ENCODE measurements at places on chromosomes 11 and 22.

GRCh38 chr11:19220903-19221724, 19.3 kb upstream of the CSRP3 start:
- no peak for DNase-seq

DNA sequence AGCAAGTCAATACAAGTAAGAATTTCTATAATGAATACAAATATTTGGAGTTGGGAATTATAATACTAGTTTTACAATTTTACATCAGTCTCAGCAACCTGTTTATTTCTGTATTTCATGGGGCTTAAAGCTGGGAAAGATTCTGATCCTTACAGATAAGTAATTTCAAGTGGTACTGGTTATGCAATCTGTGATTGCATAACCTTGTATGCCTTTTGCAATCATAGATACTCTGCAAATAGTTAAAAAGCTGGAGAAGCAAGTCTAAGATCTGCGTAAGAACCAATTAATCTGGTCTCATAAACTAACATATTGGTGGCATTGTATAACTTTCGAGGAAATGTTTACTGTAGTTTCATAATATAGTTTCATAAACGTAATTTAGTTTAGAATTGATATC, 198.3 kb upstream of the PGR start:
- no peak for DNase-seq

- no peak for DNase-seq
Observed at GRCh38 chr11:66287889-66288670, 863 bp downstream of the YIF1A start.

DNA sequence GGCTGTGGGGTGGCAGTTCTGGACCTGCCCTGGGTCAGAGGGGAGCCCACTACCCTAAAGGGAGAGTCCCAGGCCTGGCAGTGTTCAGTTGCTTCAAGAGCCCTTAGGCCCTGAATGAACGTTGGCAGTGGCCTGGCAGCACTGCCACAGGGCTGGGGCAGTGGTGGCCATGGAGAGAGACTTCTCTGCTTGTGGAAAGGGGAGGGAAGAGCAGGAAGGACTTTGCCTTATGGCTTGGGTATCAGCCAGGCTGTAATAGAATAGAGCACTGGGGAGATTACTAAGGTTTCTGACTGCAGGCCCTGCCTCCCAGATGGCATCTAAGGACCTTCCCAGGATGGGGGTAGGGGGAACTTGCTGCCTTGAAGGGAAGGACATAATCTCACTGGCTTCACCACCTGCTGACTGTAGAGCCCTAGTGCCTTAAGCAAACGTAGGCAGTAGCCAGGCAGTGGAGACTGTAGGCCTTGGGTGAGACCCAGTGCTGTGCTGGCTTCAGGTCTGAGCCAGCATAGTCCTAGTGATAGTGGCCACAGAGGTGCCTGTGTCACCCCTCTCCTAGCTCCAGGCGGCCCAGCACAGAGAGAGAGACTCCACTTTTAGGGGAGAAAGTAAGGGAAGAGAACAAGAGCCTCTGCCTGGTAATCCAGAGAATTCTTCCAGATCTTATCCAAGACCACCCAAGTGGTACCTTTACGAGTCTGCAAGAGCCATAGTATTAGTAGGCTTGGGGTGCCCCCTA, 27.6 kb downstream of the PLA2G6 start:
- DNase-seq = no peak

DNA sequence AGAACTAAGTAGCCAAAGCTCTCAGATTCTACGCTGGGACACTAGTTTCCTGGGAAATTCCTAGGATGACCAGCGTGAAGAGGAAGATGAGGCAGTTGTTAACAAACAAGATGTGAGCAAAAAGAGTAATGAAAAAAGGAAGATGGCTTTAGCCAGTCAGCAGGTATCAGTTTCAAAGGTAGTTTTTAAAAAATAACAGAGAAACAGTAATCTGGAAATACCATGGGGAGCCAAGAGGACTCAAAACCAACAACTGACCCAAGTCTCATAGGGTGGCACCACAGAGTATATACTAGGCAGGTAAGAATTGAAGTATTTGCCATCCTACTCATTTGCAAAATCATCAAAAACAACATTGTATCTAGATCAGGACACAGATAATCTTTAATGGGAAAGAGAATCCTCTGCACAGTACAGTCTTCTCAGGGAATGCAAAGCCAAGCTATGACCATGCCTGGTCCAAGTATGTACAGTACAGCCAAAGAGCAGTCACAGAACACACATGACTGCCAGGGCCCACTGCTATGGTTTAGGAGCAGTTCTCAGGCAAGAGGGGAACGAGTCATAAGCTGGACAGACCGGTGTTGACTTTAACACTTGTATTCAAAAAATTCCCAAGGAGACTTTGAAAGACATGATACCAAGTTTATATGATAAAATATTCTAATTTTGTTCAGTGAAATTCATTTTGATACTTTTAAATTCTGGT, 20.6 kb downstream of the MSANTD4 start:
- DNase-seq = no peak

DNA sequence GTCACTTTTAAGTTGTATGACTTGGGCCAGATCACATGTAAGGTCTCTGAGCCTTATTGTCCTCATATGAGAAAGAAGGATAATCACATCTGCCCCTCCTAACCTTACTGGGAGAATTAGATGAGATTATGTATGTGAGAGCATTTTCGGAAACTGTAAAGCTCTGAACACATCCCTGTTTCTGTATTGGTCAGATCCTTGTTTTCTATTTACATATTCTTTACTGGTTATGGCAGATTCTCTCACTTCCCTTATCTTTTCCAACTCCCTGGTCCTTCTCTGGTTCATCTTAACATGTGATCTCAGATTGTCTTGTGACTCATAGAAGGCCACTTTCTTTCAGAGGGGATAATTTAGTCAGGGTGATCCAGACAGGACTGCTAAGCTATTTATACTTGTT, 41.8 kb downstream of the CCDC81 start:
- no peak for DNase-seq

- no peak for DNase-seq
Observed at GRCh38 chr11:121553389-121553788, 100.6 kb upstream of the SORL1-AS1 start.

GRCh38 chr11:67022341-67022933, 497 bp upstream of the SYT12 start:
- no peak for DNase-seq

DNA sequence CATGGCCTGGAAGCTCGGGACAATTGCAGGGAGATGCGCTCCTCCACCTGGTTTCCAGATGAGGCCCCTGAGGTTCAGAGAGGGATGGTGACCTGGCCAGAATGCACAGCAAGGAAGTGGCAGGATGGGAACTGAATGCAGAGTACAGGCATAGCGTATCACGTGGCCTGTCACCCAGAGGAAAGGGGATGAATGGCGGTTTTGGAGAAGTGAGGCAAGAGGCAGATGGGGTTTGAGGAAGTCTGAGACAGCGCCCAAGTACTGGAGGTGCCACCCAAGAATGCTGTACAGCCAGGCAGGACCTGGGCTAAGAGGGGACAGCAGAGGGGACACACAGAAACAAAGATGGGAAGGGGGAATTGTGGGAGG, 4.9 kb downstream of the RAB3IL1 start:
- no peak for DNase-seq

DNA sequence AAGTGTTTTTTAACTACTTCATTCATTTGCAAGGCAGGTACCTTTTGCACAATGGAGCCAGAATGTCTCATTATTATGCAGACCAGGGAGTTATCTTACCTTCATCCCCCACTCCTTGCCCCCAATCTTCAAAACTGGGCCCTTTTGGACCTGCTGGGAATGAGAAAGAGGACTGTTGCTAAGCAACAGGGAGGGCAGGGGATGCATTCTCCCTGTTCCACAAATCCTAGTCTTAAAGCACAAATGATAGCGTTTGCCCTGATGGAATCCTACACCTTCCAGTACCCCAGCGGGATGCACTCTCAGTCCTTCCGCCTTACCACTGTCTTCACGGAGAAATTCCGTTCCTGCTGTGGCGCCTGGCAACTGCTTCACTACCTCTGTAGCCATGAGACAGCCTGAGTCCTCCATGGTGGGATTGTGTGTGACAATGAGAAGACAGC, 4.1 kb upstream of the KCNJ1 start:
- no peak for DNase-seq

GRCh38 chr11:103086461-103086860, 5.5 kb downstream of the DCUN1D5 start:
- DNase-seq = no peak

- DNase-seq = no peak
Observed at GRCh38 chr22:24011735-24012068, 598 bp downstream of the CABIN1 start.

- DNase-seq = no peak
Observed at GRCh38 chr22:23533328-23533762, 46.7 kb downstream of the IGLL1 start.

DNA sequence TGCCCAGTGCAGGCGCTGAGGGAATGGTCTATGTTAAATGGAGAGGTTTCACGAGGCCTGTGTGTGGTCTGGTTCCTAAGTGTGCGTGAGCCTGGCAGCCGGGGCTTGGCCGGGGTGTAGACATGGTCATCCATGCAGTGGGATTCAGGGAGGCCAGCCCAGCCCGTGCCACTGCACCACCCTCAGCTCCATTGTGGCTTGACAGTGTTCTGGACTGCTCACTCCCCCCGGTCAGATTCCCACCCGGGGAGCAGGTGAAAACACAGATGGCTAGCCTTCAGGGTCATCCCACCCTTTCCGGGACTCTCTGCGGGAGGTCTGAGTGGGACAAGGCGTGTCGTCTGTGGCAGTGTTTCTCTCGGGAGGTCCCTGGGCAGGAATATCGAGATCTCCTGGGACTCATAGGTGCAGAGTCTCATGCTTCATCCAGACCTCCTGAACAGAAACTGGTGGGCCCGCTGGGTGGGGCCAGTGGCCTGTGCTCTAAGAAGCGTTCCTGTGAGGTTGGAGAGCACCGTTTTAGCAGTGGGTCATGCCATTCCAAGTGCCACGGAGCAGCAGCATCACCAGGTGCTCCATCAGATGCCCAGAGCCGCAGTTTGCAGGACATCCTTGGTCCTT, 52.3 kb downstream of the ST14 start:
- no peak for DNase-seq

GRCh38 chr11:5684646-5685362, at the start of gene TRIM5:
Gene TRIM5 (minus strand): TSS chr11:5685074. CDS start chr11:5680177, 4,897 bp downstream.
- peak; percentile 93 for DNase-seq

- no peak for DNase-seq
Observed at GRCh38 chr11:64285885-64286800, 495 bp downstream of the GPR137 start.

GRCh38 chr22:33806191-33806590, 114.1 kb downstream of the LARGE1 start:
- no peak for DNase-seq

DNA sequence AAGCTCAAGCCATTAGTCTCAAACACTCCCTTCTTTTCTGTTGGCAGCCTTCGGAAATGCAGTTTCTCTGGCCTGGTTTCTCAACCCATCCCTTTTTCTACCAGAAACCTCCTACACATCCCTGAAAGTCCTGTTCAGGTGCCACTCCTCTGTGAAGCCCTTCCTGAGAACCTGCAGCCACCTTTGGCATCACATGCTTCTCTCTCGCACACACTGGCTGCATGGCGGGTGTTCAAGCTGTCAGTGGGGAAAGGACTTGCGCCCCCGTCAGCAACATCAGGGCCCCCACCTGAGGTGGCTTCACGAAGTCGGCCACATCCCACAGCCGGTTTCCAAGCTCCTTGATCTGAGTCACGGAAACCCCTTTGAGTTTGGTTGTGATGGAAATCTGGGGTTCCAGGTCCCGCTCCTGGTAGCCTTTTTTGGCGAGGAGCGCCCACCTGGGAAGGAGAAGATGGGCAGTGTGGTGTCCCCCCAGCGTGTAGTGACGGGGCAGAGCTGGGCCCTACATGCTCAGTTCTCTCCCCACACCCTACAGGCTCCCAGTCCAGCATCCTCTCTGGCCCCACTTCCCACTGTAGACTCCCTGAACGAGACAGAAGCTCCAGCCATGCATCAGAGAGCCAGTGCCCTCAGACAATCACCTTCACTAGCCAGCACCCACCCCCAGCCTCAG, 1.7 kb upstream of the LRRC74B start:
- no peak for DNase-seq

GRCh38 chr11:66879583-66879982, 22.7 kb downstream of the LRFN4 start:
- no peak for DNase-seq

GRCh38 chr11:27718346-27718862, 18.1 kb upstream of the BDNF start:
- no peak for DNase-seq

DNA sequence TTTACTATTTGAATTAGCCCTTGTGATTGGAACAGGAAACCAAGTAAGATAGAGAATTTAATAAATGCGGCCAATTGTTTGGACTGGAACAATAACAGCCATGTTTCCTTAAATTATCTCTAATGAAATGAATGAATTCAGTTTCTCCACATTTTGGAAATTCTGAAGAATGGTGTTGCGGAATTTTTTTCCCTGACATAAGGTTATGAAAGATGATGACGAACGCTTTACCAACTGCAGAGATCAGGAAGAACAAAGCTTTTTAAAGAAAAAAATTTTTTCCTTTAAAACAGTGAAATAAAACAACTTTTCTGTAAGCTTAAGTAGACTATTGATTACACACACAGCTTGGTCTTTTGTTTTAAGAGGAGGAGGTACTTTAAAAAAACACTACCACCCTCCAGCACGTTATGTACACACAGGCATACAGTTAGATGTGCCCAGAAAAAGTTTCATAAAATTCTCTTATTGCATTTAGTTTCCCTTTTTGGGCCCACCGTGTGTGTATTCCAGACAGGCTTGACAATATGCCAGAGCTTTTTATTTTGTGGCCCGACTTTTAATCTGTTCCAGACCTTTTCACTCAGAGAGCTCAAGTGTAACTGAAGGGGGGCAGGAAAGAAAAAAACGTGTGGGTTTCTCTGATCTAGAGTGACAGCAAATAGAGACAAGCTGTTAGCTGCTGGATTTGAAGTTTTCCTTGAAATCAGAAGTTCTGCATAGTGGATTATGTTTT, 77.3 kb downstream of the YAP1 start:
- DNase-seq = no peak

DNA sequence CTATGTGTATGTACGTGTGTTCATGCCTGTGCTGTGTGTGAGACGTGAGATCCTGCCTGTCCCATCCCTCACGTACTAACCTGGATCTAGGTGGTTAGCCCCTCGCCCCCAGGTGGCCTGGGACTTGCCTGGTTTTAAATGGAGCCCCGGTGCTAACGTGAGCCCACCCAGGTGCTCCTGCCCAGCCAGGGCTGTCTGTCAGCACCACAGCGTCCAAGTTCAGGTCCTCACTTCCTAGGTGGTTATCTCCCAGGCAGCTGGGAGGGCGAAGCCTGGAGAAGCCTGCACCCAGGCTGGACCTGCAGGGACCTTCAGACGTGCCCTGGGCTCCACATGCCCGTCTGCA, 86.0 kb downstream of the KCNQ1 start:
- no peak for DNase-seq

- DNase-seq = no peak
Observed at GRCh38 chr11:7353100-7353499, 101.4 kb downstream of the SYT9 start.

- DNase-seq = no peak
Observed at GRCh38 chr22:26631282-26631681, 9.5 kb downstream of the CRYBA4 start.

All from HFF-Myc (cell line).